ENCODE measurements at places on chromosomes 1 and 21.

GRCh38 chr21:37383086-37383485, 16.5 kb downstream of the DYRK1A start:
- DNase-seq: no peak

- DNase-seq: no peak
Measured at GRCh38 chr21:42374457-42374856, 8.1 kb upstream of the TFF1 start.

DNA sequence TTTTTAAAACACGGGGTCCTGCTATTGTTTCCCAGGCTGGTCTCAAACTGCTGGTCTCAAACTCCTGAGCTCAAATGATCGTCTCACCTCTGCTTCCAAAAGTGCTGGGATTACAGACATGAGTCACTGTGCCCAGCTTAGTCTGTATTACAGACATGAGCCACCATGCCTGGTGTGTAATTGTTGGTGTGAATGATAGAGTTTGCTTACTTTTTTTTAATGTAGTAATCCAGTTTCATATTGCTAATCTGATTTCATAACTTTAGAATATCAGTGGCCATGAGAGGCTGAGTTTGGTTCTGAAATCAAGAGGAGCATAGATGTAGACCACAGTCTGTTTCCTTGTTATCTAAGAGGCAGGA, 3.4 kb downstream of the EPB41 start:
- no peak for DNase-seq

GRCh38 chr1:174077749-174078490, 55.8 kb upstream of the RC3H1 start:
- no peak for DNase-seq

GRCh38 chr1:72241397-72241796, 40.9 kb downstream of the NEGR1 start:
- DNase-seq: peak; percentile 23

GRCh38 chr1:223708001-223708359, 4.4 kb upstream of the CAPN2 start:
- no peak for DNase-seq

DNA sequence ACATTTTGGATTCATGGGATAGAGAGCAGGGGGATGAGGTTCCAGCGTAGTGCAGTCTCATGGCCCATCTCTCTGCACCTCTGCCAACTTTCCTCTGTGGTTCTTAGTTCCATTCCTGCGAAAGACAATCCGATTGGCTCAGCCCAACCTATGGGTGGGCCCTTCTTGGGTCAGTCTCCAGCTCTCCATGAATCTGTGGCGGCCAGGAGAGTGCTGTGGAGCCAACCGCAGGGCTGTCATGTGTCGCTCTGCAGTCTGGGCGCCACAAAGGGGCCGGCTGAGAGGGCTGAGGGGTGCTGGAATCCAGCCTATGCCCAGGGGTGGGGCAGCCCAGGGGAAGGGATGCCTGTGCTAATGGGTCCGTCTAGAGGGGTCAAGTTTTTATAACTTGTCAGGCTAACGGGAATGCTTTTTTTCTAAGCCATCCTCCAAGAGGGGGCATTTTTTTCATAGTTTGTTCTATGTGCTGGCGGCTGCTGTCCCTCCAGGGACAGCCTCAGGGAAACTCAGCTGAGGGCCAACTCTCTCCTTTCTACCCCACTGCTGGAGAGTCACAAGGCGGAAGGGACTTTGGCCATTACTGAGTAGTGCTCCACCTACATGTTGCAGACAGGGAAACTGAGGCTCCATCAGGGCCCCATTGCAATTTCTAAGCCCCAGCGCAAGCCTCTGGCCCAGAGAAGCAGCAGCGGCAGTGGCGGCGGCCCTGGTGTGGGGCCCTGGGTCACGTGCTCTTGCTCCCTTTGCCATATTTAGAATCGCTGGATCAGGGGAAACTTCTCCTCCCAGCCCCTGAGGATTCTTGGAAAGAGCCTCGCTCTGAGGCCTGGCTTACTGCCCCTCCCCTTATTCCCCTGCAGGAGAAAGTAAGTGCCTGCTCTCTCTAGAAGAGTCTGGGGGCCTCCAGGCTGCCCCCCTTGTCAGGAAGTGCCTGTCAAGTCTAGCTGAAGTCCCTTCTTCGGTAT, 23.4 kb downstream of the KCNQ4 start:
- DNase-seq: no peak

GRCh38 chr1:203696673-203697072, 68.3 kb upstream of the LAX1 start:
- DNase-seq: no peak

DNA sequence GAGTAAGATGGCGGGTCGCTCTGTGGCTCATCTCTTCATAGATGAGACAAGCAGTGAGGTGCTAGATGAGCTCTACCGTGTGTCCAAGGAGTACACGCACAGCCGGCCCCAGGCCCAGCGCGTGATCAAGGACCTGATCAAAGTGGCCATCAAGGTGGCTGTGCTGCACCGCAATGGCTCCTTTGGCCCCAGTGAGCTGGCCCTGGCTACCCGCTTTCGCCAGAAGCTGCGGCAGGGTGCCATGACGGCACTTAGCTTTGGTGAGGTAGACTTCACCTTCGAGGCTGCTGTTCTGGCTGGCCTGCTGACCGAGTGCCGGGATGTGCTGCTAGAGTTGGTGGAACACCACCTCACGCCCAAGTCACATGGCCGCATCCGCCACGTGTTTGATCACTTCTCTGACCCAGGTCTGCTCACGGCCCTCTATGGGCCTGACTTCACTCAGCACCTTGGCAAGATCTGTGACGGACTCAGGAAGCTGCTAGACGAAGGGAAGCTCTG, 2.4 kb downstream of the TNFAIP8L2 start:
- no peak for DNase-seq

- DNase-seq: no peak
Measured at GRCh38 chr1:171590022-171590421, 32.0 kb upstream of the MYOCOS start.

Measured in epithelial cell of proximal tubule (primary cell).